ENCODE measurements at places on chromosomes 4 and X. TPM values are rescaled to one million over a fixed set of nuclear protein-coding genes. Genes with fewer than 3 reads are reported as not detected.

Gene SULT1E1
- 102 TPM for total RNA-seq

DNA sequence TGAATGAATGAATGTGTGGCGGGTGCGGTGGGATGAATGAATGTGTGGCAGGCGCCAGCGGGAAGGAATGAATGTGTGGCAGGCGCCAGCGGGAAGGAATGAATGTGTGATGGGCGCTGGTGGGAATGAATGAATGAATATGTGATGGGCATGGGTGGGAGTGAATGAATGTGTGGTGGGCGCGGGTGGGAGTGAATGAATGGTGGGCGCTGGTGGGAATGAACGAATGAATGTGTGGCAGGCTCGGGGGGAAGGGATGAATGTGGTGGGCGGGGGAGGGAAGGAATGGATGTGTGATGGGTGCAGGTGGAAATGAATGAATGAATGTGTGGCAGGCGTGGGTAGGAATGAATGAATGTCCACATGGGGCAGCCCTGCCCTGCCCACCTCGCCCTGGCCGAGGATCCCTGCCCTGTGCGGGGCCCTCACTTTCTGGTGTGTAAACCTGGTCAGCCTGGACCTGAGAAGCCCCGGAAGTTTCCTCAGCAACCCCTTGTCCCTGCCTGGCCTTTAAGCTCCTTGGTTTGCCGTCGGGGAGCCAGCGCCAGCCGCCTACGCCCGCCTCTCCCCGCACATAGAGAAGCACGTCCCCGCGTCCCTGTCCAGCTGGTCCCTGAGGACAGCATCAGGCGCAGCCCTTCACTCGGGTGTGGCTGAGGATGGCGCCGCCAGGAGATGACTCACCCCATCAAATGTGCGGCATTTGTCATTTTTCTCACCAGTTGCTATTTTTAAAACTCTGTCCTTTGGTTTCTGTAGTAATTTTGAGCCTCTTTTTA is 112.8 kb upstream of the LRPAP1 start:
- no peak for DNase-seq

DNA sequence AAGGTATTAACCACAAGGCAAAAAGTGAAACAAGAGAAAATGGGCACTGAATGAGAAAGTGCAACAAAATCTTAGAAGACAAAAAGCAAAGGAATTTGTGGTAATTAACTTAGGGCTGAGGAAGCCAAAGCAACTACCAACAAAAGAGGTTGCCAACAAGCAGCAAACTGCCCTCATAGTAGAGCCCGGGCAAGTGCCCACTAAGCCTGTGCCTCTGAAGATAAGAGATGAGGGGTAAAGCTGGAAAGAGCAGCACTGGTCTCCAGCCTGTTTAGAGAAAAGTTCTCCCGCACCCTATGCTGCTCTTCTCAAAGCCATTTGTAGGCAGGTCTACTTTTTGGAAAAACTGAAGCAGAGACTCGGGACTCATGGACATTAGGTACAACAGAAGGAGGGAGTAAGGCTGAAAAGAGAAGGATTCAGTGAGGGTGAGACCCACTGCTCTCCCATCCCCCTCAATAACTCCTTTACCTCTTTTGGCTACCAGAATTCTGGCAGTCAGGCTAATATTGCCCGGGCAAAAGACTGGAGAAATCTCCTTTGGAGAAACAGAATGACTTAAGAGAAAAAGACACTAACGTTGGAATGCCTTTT is 29.6 kb upstream of the KCNE5 start:
- no peak for DNase-seq

DNA sequence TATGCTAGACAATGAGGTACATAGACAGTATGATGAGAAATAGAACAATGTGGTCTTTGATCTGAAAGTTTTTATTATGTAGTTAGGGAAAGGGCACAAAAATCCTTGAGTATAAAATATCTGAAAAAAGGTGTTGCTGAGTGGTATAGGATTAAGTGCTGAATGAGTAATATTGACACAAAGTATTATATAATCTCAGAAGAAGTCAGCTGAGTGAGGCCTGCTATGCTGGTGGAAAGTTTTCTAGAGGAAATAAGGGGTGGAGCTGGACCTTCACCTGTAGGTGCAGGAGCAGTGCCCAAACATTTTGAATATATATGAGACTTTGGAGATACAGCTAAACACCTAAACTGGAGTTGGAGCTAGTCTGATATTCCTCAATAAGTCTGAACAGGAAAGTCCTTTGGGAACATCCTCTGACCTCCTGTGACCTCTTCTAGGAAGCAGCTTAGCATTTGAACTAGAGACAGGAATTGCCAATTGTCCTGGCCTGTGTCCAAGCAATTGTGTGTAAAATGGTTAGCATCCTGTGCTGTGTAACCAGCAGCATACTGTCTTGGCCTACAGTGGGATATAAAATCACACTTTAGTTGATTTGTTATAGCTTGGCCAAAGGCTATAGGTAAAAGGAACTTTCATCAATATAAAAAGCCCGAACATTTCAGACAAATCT is 285.3 kb downstream of the ANKRD50 start:
- DNase-seq, result no peak

GRCh38 chr4:41161355-41161754 is 53.0 kb downstream of the APBB2 start:
- DNase-seq, result no peak

DNA sequence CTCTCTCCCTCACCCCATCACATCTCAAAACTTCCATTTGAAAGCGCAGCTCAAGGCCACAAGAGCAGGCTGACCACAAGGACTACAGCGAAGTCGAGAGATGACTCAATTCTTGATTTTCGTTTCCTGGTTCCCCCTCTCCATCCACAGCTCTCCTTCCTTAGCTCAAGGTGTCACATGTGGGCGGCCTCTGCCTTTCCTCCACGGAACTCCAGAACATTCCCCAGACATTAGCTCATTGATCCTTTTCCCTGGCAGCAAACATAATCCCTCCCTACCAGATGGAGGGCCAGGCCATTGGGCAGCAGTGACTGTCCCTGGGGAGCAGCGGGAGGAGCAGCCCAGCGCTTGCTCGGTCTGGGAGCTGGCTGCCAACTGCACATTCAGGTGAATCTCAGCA is 56.3 kb downstream of the CCDC149 start:
- DNase-seq, result no peak

Gene SLC2A9
- total RNA-seq, result 11.1 TPM

GRCh38 chr4:116636917-116637316 is 448.5 kb downstream of the TRAM1L1 start:
- no peak for DNase-seq
